ENCODE measurements at places on chromosomes 3 and 15. TPM values are rescaled to one million over a fixed set of nuclear protein-coding genes. Genes with fewer than 3 reads are reported as not detected.

GRCh38 chr3:126964950-126965349 is 18.0 kb upstream of the PLXNA1 start:
- DNase-seq, result no peak

SEMA3B gene
- polyA plus RNA-seq, result 119 TPM

DNA sequence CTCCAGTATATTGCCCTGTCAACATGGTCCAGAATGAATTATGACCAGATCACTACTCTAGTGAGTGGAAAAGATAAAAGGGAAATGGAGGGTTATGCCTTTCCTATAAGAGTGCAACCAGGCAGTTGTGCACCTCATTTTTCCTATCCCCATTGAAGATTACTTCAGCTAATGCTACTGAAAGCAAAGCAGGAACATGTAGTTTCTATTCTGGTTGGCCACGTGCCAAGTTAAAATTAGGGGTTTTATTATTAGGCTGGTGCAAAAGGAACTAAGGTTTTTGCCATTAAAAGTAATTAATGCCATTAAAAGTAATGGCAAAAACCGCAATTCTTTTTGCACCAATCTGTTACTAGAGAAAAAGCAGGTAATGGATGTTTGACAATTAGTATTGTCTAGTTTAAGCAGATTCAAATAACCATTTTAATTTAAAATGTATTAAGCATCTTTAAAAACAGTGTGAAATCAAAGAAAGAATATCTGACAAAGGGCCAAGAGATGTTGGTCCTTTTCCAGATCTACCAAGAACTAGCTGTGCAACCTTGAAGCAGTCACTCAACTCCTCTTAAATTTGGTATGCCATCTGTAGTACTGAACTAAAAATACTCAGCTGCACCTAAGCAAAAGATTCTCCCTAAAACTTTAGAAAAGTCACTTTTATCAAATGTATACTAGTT is 567.5 kb upstream of the CCDC54 start:
- no peak for DNase-seq

AADACL2 gene
- polyA plus RNA-seq, result not detected

- DNase-seq, result no peak
Observed at GRCh38 chr15:45291822-45292582, 40.0 kb downstream of the SLC28A2 start.

- no peak for DNase-seq
Observed at GRCh38 chr3:143090976-143091837, 28.4 kb upstream of the CHST2 start.

- DNase-seq, result no peak
Observed at GRCh38 chr3:69252631-69253030, 130.2 kb upstream of the LMOD3 start.

RTP1 gene
- not detected for polyA plus RNA-seq

GRCh38 chr3:45841420-45841756 is 531 bp downstream of the LZTFL1 start:
- no peak for DNase-seq

PPM1L gene
- 7.6 TPM for polyA plus RNA-seq

DNA sequence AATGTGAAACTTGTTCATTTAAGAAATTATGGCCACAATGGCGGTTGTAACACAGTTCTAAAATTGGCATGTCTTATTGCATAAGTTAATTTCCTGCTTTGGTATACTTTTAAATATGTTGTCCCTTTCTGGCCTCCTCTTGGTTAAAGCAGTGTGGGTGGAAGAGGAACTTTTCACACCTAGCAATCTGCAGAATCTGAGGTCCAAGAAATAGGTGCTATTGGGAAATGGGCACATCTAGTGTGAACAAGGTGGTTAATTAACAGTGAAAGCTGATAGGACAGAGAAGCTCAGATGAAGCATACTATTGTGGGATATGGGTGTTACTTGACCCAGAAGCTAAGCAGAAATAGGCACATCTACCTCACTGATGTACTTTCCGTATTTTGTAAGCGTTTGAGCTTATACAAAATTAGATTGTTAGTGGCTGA is 10.6 kb downstream of the CMC1 start:
- no peak for DNase-seq

DNA sequence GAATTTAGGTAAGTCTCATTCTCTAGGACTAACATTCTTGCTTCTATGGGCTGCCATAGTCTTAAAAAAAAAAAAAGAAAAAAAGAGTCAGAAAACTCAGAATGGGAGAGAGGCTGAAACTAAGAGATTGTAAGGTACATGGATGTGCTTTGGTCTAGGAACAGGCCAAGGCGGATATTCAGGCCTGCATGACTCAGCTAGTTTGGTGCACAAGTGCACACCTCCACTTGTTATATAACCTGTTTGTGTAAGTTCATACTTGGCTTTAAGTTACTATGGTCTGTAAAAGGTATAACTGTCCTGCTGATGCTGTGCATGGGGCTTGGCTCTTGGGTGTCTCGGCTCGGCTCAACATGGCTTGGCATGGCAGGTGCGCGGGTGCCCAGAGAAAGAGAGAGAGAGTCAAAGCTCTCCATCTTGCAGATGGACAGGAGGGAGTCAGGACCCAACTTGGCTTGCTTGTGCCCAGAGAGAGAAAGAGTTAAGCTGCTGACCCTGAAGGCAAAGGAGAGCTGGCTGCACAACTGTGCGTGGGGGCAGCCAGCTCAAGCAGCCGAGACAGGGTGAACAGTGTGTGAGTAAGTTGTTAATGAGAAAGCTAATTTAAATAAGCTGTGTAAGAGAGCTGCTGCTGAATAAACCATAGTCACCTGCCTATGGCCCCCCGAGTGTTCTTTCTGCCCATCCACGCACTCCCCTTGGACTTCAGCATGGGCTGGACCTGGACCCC is 31.4 kb upstream of the CHRNB4 start:
- DNase-seq, result no peak

SUSD5 gene
- 4.8 TPM for polyA plus RNA-seq

DUOX1 gene
- polyA plus RNA-seq, result 5.2 TPM

GRCh38 chr3:78895528-78895927 is 872.3 kb downstream of the ROBO1 start:
- DNase-seq, result no peak

HHLA2 gene
- polyA plus RNA-seq, result 21.5 TPM

GRCh38 chr3:135887220-135887619 is 78.3 kb upstream of the PPP2R3A start:
- DNase-seq, result no peak

- no peak for DNase-seq
Observed at GRCh38 chr15:73573572-73573971, 59.6 kb downstream of the NPTN start.

All from left renal cortex interstitium (tissue), 4 donors.